ENCODE measurements at places on chromosomes 7 and 10. TPM values are rescaled to one million over a fixed set of nuclear protein-coding genes. Genes with fewer than 3 reads are reported as not detected.

- DNase-seq = no peak
Measured at GRCh38 chr7:20521243-20521642, 94.2 kb upstream of the ABCB5 start.

- no peak for DNase-seq
Measured at GRCh38 chr7:13197501-13197900, 510.1 kb downstream of the ARL4A start.

DNA sequence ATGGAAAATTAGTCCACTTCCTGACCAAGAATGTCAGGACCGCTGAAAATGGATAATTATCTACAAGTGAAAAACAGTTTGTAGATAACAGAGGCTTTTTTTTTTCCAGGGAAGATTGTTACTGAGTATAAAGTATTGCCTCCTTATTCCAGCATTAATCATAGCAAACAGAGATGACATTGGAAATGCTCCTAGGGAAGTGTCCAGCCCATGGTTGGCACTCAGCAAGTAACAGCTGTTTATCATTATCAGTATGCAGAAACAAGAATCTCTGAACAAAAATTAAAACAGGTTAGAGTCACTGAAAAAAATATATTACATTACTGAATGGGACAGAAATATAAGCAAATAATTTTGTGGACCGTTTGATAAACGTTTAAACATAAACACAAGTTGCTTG, 14.6 kb downstream of the FGL2 start:
- no peak for DNase-seq

DNA sequence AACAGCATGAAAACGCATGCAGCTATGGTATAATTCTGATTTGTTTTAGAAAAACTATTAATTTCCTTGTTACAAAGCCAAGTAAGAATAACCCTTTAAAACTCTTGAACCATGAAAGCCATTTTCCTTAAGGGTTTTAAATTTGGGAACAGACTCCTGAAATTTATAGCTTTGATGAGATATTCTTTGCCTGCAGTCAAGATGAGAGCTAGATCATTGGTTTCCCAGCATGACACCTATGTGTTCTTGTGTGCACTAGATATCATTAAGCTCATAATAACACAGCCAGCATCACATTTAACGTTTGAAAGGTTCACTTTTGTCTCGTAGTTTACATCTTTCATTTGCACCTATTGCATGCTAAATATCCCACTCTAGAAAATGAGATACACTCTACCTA, 202.2 kb downstream of the PHF14 start:
- no peak for DNase-seq

- peak; percentile 53 for DNase-seq
Measured at GRCh38 chr10:110209926-110210673, 2.7 kb downstream of the MXI1 start.

- no peak for DNase-seq
Measured at GRCh38 chr7:73841689-73842066, 638 bp downstream of the METTL27 start.

- DNase-seq = no peak
Measured at GRCh38 chr7:143285470-143285778, 666 bp downstream of the TMEM139 start.

- DNase-seq = no peak
Measured at GRCh38 chr10:79162861-79163665, 94.3 kb downstream of the ZMIZ1 start.

DNA sequence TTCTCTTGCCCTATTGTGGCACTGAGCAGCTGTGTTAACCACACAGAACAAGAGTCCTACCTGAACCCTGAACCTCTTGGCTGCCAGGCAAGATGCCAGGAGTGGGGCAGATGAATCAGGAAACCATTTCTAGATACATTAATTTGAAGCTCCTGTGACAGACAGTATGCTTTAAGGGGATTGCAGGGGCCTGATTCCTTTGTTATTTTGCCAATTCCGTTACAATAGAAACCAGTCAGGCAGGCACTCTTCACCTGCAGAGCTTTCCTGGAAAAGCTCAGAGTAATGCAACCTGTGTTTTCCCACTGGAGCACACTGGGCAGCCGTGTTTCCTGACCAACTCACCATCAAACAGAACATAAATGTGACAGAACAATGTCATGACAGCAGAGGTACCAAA, 233.1 kb downstream of the BMPER start:
- DNase-seq = no peak

DNA sequence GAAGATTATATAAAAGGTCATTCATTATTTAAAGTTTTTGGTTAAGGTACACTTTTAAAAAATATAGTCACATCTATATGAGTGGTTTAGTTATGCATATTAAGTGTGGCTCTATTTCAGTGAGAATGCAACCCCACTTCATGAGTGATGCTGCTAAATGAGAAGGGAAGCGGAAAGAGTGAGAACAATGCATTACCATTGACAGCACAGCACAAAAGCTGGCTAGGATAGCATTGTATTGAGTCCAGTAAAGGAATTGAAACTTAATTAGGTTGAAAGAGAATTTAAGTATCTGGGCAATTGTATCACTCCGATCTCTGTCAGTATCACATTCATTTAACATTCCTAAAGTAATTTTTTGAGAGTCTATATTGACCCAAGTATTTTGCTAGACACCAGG, 13.2 kb downstream of the POM121L12 start:
- no peak for DNase-seq

GRCh38 chr7:114710499-114710898, 211.4 kb upstream of the MDFIC start:
- DNase-seq = no peak

DNA sequence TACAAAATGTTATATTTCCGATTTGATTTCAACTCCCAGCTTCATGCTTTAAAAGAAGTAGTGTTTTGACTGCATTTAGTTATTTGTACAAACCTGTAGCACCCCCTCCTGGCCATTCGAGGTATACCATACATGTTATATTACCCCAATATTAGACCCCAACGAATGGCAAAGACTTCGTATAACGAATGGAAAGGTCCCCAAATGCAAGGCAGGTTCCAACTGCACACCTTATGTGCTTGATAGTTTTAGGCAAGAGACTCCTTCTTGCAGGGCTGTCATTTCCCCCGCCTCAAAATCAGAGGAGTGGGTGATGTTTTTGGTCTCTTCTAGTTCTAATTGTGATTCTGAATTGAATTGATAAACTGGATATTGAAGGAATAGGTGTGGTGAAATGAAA, 101.1 kb upstream of the TARP start:
- DNase-seq = no peak

GRCh38 chr10:62048919-62049623, 147.6 kb downstream of the ARID5B start:
- peak; percentile 15 for DNase-seq

GRCh38 chr7:109545686-109546085, 976.0 kb downstream of the DNAJB9 start:
- no peak for DNase-seq

GRCh38 chr7:55437375-55437774, 72.2 kb downstream of the LANCL2 start:
- no peak for DNase-seq

GRCh38 chr10:124033887-124034218, 59.5 kb downstream of the CHST15 start:
- no peak for DNase-seq

DNA sequence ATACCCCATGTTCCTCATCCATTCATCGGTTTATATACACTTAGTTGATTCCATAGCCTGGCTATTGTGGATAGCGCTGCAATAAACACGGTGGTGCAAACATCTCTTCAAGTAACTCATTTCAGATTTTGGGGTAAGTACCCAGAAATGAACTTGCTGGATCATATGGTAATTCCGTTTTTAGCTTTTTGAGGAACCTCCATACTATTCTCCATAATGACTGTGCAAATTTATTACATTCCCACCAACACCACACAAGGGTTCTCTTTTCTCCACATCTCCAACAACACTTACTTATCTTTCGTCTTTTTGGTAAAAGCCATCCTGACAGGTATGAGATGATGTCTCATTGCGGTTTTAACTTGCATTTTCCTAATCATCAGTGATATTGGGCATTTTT, 3.7 kb downstream of the NPFFR1 start:
- no peak for DNase-seq

GRCh38 chr10:44961230-44961571, 1.6 kb downstream of the RASSF4 start:
- DNase-seq = no peak

DNA sequence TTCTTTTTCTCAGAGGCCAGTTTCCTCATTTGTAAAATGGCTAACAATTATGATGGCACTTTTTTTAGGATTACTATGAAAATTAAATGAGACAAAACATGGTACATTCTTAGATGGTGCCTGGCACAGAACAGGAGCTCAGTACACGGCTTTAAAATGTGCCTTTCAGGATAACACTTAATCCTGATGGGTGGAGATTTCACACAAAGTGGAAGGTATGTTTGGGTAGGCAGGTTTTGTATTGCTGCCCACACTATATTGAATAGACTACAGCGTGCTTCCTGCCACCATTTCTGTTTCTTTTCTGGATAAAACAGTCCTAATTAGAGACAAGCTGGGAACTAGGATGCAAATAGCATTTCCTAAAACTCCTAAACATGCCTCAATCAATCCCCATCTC, 22.0 kb upstream of the IMPDH1 start:
- no peak for DNase-seq

- no peak for DNase-seq
Measured at GRCh38 chr7:142950235-142950634, 11.0 kb downstream of the LLCFC1 start.

DNA sequence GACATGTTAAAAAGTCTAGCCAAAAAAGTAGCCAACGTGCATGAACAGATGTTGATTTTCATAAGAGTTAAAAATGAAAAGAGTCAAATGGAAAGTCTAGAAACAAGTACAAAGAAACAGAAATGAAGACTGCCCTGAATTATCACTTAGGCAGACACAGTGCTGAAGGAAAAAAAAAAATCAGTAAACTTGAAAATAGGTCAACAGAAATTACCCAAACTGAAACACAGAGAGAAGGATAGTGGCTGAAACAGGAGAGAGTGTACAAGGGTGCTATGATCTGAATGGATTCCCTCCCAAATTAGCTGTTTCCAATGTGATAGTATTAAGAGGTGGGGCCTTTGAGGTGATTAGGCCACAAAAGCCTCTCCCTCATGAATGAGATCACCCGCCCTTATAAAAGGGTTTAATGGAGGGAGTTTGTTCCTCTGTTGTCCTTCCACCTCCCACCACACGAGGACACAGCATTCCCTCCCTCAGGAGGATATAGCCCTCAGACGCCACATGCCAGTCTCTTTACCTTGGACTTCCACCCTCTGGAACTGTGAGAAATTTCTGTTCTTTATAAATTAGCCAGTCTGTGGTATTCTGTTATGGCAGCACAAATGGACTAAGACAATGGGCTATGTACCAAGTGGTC, 249.7 kb downstream of the AHR start:
- no peak for DNase-seq

GRCh38 chr7:119545118-119545517, 727.9 kb upstream of the KCND2 start:
- DNase-seq = no peak

DNA sequence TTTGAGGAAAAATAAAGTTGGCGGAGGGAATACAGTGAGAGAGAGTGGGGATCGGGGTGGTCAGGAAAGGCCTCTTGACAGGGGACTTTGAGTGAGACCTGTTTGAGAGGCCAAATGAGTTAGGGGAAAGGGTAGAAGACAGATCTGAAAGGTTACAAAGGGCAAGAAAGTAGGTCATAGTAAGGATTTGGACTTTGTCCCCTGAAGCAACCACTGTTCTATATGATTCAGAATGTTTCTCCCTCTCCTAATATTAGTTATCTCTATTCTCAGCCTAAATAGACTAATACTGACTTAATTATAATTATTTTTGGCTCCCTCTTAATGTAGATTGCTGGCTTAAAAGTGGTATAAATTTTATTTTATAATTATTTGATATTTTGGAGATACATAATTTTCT, 88.0 kb downstream of the CTNNA3 start:
- no peak for DNase-seq

The GIMAP7 gene
- total RNA-seq = 1.8 TPM

The SDHAF3 gene
- 13.0 TPM for total RNA-seq

The HOGA1 gene
- total RNA-seq = 3.4 TPM

The BTBD16 gene
- not detected for total RNA-seq

The IL6 gene
- total RNA-seq = not detected

The MYH16 gene
- total RNA-seq = not detected

The NCF1 gene
- total RNA-seq = 0.18 TPM

The FOXP2 gene
- 228 TPM for total RNA-seq

The GCK gene
- total RNA-seq = 7.7 TPM

The CLEC5A gene
- total RNA-seq = not detected

The UBE3C gene
- 92.3 TPM for total RNA-seq
